GM06990 (cell line): ENCODE measurements at places on chromosomes 7 and 10.

- DNase-seq: no peak
Measured at GRCh38 chr7:117097860-117098259, 144.6 kb downstream of the ST7 start.

DNA sequence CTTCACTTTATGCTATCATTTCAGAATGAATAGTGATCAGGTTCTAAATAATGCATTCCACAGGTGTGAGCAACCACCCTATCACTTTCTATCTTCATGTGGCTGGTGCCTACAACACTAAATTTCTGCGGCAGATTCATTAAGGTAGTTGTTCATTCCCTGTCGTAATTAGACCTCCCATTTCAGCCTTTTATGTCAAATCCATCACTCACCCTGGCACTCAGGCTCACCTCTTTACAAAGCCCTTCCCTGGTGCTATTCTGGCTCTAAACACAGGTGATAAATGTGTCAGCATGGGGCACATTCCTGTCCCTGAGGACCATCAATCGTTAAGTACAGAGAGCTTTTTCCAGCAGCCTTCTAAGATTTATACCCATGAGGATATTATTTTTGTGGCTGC lies 300.0 kb upstream of the C7orf33 start:
- DNase-seq: no peak

DNA sequence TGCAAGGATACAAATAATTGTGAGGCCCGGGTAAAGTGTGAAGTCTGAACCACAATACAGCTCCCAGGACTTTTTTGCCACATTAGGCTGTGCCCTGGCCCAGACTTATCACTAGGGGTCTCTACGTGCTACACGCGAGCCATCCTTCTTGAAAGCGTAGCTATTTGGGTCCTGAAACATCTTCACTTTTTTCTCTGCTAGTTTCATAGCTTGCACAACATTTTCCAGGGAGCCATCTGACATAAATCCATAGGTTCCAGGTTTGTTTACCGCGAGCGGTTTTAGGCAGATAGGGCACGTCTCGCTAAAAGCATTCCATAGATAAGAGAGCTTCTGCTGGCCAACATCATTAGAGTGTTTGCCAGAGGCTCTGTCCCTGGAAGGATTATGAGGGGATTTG lies 226.5 kb downstream of the RPS24 start:
- no peak for DNase-seq

DNA sequence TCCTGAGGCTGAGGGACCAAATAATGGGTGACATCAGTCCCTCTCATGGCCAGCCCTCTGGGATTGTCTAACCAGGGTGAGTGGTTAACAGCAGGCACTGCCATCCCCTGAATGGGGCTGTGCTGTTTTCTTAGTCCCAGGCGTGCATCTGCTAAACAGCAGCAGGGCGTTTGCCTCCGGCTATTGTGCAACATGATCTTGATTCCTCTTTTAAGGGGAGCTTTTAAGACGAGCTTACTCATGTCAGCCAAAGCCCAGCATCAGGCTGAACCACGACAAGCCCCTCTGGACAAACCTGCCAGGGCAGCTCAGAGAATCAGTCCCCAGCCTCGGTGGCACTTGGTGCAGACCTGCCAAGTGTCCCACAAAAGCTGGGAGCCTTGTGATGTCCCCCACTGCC lies 16.2 kb upstream of the IGFBP3 start:
- DNase-seq: no peak
